NCI-H226 (cell line): ENCODE measurements at places on chromosomes 5 and 9.
A peak's percentile ranks its signal among the peaks of the same experiment; 100 is the strongest.

DNA sequence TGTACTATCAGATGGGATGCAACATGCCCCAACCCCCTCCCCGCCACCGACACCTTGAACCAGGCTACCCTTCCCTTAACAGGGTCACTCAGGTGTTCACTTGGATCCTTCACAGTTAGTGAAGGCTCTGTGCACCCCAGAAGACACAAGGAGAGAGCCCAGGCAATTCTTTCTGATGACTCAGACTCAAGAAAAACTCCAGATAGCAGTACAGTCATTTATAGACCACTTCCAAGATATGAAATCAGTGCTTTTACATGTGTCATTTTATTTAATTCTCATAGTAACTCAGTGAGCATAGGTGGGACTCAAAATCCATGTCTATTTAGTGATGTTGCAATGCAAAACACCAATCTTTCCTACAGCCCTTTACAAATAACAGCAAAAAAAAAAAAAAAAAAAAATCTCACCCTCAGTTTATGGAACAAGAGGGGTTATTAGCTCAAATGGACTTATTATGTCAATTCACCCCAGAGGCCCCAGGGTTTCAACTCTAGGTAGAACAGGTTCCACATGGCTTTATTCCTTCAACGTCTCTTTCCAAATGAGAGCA, 71.9 kb downstream of the FOXD1 start:
- DNase-seq, result peak; percentile 78

DNA sequence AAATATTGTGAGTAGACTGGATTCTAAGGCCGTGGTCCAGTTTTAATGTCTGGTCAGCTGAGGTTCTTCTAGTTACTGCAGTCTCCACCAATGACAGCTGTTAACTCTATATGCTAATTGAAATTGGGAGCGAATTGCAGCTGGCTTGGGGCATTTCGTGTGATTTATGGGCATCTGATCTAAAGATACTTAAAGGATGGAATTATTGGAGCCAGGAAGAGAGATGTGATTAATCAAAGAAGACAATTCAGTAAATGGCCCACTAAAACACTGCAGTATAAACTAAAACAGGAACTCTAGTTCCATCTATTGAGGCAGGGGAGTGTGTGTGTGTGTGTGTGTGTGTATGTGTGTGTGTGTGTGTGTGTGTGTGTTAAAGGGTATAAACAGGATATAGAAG, 157.5 kb upstream of the IQGAP2 start:
- DNase-seq, result no peak

DNA sequence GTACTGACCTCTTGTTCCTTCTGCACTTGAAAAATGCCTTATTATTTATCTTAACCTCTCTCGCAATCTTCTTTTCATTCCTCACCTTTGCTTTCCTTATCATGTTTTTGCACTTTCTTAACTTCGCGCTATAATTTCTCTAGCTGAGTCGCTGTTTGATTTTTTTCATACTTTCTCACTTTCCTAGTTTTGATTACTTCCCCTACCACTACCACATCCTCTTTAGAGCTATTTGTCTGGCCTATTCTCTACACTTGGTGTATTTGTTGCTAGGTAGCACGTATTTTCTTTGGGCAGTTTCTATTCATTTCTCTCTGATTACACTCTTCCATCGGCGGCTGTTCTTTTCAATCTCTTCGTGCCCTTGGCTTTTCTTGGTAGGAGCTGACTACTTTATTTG, 611.8 kb downstream of the BNC2 start:
- DNase-seq, result no peak

GRCh38 chr5:67209141-67209771, 12.7 kb upstream of the CD180 start:
- peak; percentile 66 for DNase-seq

GRCh38 chr9:81565609-81566008, 123.7 kb downstream of the TLE1 start:
- DNase-seq, result no peak

- no peak for DNase-seq
Observed at GRCh38 chr5:6291961-6292360, 86.4 kb downstream of the MED10 start.

DNA sequence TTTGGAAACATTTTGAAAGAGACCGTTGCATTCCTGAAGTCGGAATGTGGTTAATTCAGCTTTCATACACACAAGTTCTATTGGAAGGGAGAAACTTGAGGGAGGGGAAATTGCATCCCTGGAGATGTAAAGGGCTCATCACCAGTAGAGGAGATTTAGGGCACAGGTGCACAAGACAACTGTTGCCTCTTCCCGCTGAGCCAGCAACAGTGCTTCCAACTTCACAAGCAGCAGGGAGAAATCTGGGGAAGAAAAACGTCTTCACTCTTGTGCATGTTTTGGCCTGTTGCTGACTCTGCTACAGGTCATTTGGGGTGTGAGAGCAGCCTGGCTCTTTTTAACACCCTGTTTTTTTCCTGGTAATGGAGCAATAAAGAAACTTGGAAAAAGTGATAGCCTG, 277.9 kb downstream of the GAS1 start:
- DNase-seq, result no peak

GRCh38 chr5:54098267-54098666, 212.1 kb downstream of the ARL15 start:
- DNase-seq, result no peak

GRCh38 chr5:13976867-13977830, 32.7 kb upstream of the DNAH5 start:
- DNase-seq, result peak; percentile 27

GRCh38 chr9:121640491-121641223, 10.8 kb upstream of the DAB2IP start:
- DNase-seq, result no peak

DNA sequence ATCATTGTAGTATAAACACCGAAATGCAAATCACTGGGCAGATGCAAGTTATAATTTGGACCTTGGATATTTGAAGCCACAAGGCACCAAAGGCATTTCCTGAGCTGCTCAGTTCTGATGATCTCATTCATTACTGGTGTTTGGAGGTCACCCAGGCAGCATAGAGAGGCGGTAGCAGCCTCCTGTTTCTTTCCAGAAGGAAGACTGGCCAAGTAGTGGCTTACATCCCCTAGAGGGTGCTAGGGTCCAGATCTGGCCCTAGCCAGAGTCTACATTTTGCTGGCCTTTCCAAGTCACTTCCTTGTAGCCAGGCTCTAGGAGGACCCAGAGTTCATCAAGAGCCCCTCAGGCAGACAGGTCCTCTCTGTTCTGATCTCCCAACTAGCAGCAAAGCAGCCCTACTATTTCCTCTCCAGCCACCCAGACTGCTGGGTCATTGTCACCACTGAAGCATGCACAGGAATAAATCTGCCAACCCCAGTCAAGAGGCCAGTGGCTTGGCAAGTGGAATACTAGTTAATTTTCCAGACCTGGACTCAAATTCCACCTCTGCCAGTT, 33.4 kb upstream of the TTC1 start:
- DNase-seq, result peak; percentile 93

DNA sequence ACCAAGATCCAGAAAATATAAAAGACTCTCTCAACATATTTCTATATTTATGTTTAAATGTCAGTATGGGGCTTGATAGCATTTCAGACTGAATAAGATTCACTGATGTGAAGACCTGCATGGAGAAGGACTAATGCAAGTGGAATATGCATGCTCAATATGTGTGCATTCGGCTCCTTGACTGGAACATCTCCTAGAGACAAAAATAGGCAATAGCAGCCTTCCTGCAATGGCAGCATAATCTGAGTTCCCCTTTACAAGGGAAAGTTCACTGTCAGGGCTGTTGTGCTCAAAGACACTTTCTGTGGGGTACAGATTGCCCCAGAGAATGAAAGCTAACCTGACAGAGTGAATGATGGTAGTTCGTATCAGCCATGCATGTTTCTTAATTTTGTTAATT, 42.4 kb downstream of the STARD4 start:
- DNase-seq, result no peak

GRCh38 chr9:3793971-3794383, 268.2 kb upstream of the RFX3 start:
- no peak for DNase-seq

GRCh38 chr9:72044095-72044494, 16.3 kb downstream of the C9orf57 start:
- DNase-seq, result no peak

DNA sequence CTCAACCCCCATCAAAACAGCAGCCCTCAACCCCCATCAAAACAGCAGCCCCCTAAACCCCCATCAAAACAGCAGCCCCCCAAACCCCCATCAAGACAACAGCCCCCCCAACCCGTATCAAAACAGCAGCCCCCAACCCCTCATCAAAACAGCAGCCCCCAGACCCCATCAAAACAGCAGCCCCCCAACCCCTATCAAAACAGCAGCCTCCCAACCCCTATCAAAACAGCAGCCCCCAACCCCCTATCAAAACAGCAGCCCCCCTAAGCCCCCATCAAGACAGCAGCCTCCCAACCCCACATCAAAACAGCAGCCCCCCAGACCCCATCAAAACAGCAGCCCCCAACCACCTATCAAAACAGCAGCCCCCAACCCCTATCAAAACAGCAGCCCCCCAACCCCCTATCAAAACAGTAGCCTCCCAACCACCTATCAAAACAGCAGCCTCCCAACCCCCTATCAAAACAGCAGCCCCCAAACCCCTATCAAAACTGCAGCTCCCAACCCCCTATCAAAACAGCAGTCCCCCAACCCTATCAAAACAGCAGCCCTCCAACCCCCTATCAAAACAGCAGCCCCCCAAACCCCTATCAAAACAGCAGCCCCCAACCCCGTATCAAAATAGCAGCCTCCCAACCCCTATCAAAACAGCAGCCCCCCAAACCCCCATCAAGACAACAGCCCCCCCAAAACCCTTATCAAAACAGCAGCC, 1.2 kb downstream of the TPPP start:
- DNase-seq, result no peak

DNA sequence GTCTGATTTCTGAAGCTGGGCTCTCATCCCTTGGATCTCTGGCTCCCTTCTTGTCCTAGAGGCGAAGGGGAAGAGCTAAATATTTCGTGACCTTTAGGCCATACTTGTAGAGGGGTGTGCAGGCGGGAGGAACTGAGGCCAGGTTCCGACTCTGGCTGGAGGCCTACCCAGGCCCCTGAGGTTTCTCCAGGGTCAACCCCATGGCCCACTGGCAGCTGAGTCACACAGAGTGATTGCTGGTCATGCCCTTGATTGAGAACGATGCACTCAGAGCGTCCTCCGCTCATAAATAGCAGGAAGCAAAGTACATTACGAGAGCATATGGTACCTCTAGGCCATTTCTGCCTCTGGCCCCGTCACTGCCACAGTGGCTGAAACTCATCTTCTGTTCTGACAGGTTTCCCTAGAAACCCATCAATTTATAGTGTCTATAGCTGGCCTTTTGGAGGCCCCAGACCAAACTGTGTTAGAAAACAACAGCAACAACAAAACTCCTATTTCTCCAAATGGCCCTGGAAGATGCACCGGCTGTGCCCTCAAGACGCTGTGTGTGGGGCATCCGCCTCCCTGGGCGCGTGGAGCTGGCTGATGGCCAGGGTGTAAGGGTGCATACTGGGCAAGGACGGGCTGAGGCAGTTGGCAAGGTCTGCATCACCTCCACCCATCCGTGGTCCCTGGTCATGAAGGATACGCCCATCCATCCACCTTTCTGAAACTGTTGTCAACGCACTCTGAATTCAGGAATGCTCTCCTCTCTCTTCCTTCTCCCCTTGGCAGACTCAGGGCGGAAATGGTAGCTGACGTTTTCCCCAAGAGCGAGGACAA, 32.9 kb upstream of the FCN1 start:
- DNase-seq, result no peak

DNA sequence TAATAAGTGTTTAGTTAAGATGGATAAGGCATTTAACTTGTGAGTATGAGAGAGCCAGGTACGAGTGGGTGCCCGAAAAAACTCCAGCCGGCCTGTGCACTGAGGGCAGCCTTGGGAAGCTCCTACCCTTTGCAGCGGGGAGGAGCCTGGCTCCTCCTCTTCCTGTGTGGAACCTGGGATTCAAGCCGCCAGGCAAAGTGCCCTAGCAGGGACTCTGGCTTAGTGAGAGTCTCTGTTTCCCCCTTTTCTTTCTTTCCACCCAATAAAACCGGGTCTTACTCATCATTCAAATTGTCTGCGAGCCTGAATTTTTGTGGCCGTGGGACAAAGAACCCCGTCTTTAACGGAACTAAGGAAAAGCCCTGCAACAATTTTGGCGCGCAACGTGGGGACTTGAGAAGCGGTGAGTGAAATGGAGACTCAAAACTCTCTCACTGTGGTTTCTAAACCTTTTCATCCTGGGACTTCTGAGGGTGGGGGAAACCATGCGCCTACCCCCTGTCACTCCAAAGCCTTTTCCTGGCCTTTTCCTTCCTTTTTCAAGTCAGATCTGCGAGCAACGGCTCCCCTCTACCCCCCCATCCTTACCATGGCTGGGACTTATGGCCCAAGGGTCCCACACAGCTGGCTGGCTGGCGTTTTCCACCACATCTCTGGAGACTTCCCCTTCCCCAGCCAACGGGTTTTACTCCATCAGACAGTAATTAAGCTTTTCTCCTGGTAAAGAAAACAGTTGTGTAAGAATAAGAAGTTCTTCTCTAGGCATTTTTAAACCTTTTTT, 535.7 kb upstream of the ACO1 start:
- no peak for DNase-seq

DNA sequence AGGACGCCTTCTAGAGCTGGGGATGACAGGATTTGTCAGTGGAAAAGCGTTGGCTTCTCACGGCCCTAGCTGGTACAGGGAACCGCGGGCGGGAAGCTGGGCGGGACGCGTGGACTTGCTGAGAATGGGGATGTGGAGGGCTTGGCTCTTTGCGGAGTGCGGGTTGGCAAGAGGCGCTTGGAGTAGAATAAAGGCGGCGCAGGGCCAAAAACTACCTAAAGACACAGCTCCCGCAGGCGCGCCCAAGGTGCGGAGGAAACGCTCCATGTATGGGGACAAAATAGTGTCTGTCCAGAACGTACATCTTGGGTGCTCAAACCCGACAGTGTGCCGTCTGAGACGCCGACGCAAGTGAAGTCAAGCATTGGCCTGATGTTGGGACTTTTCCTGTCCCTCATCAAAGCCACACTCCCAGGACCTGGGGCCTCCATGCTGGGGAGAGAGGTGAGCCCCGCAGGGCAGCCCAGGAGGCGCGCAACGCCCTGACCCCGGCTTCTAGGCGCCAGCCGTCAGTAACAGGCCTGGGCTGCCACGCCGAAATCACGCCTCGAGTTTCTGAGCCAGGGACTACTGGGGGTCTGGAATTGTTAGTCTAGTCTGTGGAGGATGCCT, 1.6 kb upstream of the NKX2-5 start:
- DNase-seq, result no peak

- DNase-seq, result no peak
Observed at GRCh38 chr5:125446986-125447385, 700.5 kb upstream of the ZNF608 start.

- no peak for DNase-seq
Observed at GRCh38 chr5:132915681-132916080, 42.2 kb downstream of the LEAP2 start.
